Chondrocyte (in vitro differentiated cells): ENCODE measurements at places on chromosomes 12 and 14. TPM values are rescaled to one million over a fixed set of nuclear protein-coding genes. Genes with fewer than 3 reads are reported as not detected.

TUNAR gene
- not detected in 3 replicates for total RNA-seq

KCNA5 gene
- 1.0 to 6.7 TPM (median 6.5 TPM) in 3 replicates for total RNA-seq

PIP4P1 gene
- total RNA-seq = 31.0 to 36.9 TPM (median 32.0 TPM) in 3 replicates

AKAP3 gene
- 0.26 to 0.65 TPM (median 0.57 TPM) in 3 replicates for total RNA-seq

TDRD9 gene
- not detected in 3 replicates for total RNA-seq

GABARAPL1 gene
- total RNA-seq = 41.6 to 53.0 TPM (median 47.7 TPM) in 3 replicates

NCOR2 gene
- 327 to 390 TPM (median 348 TPM) in 3 replicates for total RNA-seq

RTRAF gene
- 161 to 180 TPM (median 169 TPM) in 3 replicates for total RNA-seq

CLEC4E gene
- total RNA-seq = 0.90 TPM in 1 of 3 replicates, not detected in the others

SCN8A gene
- 3.8 to 4.4 TPM (median 4.1 TPM) in 3 replicates for total RNA-seq

ACAD10 gene
- 13.0 to 19.6 TPM (median 13.0 TPM) in 3 replicates for total RNA-seq

GPR33 gene
- not detected in 3 replicates for total RNA-seq

PAPLN gene
- 16.4 to 45.3 TPM (median 16.8 TPM) in 3 replicates for total RNA-seq

KRT5 gene
- not detected in 3 replicates for total RNA-seq

OTOGL gene
- total RNA-seq = 0.25 to 0.92 TPM in 2 of 3 replicates, not detected in the other

PPM1H gene
- total RNA-seq = 34.3 to 55.9 TPM (median 44.8 TPM) in 3 replicates

TMEM63C gene
- 7.6 to 10.3 TPM (median 8.7 TPM) in 3 replicates for total RNA-seq

CCDC175 gene
- not detected in 3 replicates for total RNA-seq

GZMH gene
- not detected in 3 replicates for total RNA-seq

C12orf50 gene
- 0.31 TPM in 1 of 3 replicates, not detected in the others for total RNA-seq

TAS2R7 gene
- total RNA-seq = not detected in 3 replicates

COX6A1 gene
- 299 to 302 TPM (median 300 TPM) in 3 replicates for total RNA-seq

CLEC12A gene
- total RNA-seq = not detected in 3 replicates

IL26 gene
- 0.67 to 2.5 TPM in 2 of 3 replicates, not detected in the other for total RNA-seq

CMKLR1 gene
- total RNA-seq = 31.2 to 74.3 TPM (median 32.9 TPM) in 3 replicates

A2M gene
- 8.5 to 40.8 TPM (median 33.9 TPM) in 3 replicates for total RNA-seq

ORAI1 gene
- total RNA-seq = 6.0 to 9.3 TPM (median 8.9 TPM) in 3 replicates

GALC gene
- total RNA-seq = 11.1 to 18.0 TPM (median 12.3 TPM) in 3 replicates
